ENCODE measurements at places on chromosomes 2 and 18.
A peak's percentile ranks its signal among the peaks of the same experiment; 100 is the strongest.

DNA sequence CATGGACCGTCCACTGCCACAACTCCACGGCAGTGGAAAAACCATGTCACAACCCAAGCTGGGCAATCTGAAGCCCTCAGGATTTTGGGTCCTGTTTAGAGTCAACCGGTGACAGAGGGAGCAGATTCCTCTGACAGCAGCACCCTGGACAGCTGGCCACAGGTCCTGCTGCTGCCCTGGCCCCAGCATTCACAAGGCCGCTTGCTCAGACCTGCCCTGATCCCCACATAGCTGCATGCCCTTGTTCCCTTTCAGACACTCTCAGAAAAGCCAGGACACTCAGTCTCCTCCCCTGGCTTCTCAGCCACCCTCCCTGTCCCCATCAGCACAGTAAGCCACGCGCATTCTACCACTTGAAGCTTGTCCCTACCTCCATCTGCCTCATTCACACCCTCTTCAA is 1.6 kb downstream of the COPS9 start:
- ATAC-seq = no peak

GRCh38 chr18:51255693-51256092 is 58.2 kb upstream of the MEX3C start:
- ATAC-seq = no peak

DNA sequence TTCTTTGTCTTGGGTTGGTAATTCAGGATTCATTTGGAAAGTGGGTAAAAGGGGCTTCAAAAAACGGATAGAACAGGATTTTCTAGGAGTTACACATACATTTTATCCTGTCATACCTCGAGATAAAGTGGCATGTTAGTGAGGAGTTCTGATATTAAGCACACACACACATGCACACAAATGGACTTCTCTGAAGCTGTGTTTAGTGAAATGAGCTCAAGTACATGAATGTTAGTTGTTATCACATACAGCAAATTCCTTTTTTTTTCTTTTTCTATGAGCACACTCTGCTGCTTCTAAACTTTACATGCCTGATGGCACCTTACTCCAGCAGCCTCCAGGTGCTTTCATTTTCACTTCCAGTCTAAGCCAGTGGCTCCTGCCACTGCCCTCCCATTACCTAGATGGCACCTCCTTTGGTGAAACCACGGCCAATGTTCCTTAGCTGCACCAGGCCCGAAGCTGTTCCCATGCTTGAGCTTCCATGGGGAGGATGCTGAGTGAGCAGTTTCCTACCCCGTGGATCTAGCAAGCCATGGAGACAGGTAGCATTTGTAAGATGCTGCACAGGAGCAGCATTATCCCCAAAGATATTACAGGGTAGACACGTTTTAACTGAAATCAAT is 49.7 kb downstream of the STAT1 start:
- ATAC-seq = peak; percentile 36

GRCh38 chr2:221330436-221330835 is 241.7 kb downstream of the EPHA4 start:
- ATAC-seq = no peak

GRCh38 chr2:227414846-227415245 is 27.1 kb upstream of the SCYGR1 start:
- no peak for ATAC-seq

GRCh38 chr2:159396799-159397198 is 110.3 kb upstream of the WDSUB1 start:
- ATAC-seq = no peak

DNA sequence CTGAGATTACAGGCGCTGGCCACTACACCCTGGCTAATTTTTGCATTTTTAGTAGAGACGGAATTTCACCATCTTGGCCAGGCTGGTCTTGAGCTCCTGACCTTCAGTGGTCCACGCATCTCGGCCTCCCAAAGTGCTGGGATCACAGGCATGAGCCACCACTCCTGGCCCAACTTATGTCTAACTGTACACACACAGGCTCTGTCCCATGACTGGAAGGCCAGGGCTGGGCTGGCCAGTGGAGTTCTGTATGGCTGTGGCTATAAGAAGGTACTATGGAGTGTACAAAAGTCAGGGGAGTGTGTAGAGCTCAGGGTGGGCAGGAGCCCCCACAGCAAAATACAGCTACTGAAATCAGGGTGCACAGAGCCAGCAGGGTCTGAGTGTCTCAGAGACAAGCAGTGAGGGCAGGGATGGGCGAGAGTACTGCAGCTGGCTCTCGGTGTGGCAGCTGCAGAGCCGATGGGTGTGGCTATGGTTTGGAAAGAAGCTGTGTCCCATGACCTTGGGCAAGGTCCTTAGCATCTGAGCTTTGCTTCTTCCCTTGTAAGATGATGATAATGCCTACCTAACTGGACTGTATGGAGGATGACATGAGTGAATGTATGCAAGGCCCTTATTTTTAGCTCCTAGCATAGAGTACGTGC is 10.4 kb upstream of the MSGN1 start:
- ATAC-seq = no peak

DNA sequence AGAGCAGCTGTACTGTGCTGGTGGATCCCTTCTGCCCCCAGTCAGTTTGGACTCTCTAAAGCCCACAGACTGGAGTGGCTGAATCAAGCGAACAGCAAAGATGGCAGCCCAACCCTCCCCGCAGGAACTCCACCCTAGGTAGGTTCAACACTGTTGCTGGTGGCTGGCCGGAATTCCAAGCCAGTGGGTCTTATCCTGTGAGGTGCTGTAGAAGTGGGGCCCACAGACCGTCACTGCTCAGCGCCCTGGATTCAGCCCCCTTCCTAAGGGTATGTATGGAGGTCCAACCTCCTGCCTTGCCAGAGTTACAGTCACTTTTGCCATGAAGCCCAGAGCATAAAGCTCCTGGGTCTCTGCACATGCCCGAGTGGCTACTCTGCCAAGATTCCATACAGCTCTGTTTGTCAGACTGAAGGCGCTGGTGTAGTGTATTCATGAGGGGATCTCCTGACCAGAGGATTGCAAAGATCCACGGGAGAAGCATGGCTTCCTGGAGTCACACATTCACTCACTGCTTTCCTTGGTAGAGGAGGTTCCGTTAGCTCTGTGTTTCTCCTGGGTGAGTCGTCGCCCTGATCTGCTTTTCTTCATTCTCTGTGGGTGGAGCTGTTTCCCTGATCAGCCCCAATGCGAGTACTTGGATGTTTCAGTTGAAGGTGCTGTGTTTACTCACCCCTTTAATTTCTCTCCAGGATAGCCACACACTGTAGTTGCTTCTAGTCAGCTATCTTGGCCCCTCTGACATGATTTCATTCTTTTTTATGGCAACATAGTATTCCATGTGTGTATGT is 293.6 kb upstream of the THUMPD2 start:
- no peak for ATAC-seq

GRCh38 chr18:79882522-79883241 is 68.8 kb downstream of the SLC66A2 start:
- no peak for ATAC-seq

DNA sequence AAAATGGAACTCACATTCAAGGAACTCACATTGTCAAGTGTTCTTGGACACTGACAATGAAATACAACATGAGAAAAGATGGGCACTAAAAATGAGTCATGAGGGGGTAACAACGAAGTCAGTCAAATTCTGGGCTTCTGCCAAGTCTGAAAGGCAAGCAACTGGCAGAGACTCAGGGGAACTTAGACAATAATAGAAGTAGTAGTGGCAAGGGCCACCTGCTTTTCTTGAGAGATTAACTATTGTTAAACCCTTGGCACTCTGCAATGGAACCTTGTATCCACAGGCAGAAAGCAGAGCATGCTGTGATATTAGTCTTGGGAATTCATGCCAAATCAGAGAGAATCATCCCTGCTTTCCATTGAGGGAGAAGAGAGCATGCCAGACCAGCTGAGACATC is 382.6 kb upstream of the CDH2 start:
- no peak for ATAC-seq

GRCh38 chr2:187013058-187013457 is 164.1 kb upstream of the ZSWIM2 start:
- no peak for ATAC-seq

DNA sequence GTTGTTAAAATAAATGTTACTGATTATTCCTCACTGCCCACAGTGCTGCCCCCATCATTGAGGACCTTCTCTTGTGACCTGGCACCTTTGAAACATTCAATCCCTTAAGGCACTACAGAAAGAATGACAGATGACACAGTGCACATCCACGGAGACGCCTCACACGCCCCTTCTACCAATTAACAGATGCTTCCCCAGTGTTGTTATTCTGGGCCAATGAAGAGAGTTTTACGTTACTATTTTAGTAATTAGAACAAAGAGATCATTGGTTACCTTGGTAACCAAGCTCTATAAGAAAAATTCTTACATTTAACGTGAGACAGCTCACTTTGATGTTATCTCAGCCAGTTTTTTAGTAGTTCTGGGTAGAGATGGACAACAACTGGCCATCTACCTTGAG is 152.0 kb downstream of the ZNF236 start:
- ATAC-seq = no peak

Measured in activated CD4-positive, CD25-positive, alpha-beta regulatory T cell treated with anti-CD3 and anti-CD28 coated beads, Interleukin-2, amount 50 U/mL, for 24 hours (primary cell).